ENCODE measurements at places on chromosomes 13 and 19.

- no peak for DNase-seq
Observed at GRCh38 chr13:41458761-41459431, 1.5 kb downstream of the RGCC start.

GRCh38 chr13:60397704-60398378 is 821 bp downstream of the TDRD3 start:
- DNase-seq = peak; percentile 5

GRCh38 chr13:34513526-34513925 is 428.5 kb upstream of the NBEA start:
- no peak for DNase-seq

DNA sequence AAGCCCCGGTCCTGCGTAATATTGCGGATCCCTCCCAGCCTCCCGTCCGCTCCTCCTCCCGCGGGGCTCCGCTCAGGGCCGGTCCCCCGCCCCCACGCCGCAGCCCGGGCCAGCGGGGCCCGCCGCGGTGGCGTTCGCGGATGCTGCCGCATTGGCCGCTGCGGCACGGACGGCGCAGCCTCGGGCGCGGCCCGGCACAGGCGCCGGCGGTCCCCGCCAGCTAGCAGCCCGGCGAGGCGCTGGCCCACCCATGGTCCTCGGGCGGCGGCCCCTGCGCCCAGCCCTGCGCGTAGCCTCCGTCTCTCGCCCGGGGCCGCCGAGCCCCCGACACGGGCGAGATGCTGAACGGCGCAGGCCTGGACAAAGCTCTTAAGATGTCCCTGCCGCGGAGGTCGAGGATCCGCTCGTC is at the start of gene ATP8A2:
Gene ATP8A2, plus strand, starts transcription at position 100 of the 409 bp plus-strand sequence. Its CDS starts 239 bp downstream, at position 339.
- no peak for DNase-seq

- DNase-seq = no peak
Observed at GRCh38 chr19:55341595-55342531, 2.2 kb downstream of the KMT5C start.

GRCh38 chr13:104422668-104423067 is 1356.5 kb upstream of the SLC10A2 start:
- no peak for DNase-seq

DNA sequence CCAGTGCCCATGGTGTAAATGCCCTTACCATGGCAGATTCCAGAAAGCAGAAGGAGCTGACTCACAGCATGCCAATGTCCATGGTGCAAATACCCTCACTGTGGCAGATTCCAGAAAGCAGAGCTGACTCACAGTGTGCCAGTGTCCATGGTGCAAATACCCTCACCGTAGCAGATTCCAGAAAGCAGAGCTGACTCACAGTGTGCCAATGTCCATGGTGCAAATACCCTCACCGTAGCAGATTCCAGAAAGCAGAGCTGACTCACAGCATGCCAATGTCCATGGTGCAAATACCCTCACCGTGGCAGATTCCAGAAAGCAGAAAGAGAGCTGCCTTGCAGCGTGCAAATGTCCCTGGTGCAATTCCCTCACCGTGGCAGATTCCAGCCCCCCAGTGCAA is 163.8 kb upstream of the SOX1 start:
- no peak for DNase-seq

GRCh38 chr19:3025549-3025886 is 3.6 kb downstream of the TLE2 start:
- no peak for DNase-seq

- no peak for DNase-seq
Observed at GRCh38 chr19:51010066-51010795, 8.8 kb upstream of the KLK8 start.

- DNase-seq = no peak
Observed at GRCh38 chr19:29029268-29029958, 183.5 kb downstream of the UQCRFS1 start.

DNA sequence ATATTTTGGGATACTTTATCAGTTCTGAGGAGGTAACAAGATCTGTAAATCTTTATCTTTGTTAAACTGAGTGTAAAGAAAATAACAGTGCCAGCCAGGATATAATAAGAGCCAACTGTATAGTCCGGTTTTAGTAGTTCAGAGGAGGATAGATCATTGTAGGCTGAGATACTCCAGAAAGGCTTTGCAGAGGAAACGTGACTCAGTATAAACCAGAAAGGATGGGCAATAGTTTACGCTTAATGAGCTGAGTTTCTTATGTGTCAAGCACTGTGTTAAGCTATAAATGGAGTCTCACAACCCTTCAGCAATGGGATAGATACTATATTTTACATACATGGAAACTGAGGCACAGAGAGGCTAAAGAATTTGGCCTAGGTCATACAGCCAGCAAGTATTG is 3.8 kb downstream of the RFXAP start:
- DNase-seq = no peak

DNA sequence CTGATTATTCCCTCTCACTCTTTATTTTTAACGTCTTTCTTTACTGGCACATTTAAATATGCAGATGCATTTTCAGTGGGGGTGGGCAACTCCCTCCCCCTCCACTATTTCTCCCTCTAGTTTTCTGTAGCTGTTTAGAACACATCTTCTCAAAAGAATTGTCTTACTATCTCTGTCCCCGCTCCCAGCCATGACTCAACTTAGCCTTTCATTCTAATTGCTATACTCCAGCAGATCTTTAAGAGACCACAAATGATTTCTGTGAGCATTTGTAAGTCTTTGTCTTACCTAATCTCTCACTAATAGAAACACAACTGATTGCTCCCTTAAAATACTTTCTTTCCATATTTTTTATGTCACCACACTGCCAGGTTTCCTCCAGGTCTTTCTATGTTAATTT is 350.9 kb downstream of the SPRY2 start:
- no peak for DNase-seq

Data from BJ (cell line).